ENCODE measurements at places on chromosomes 12 and 14.
A peak's percentile ranks its signal among the peaks of the same experiment; 100 is the strongest.

GRCh38 chr14:37593511-37594237 lies 1.4 kb downstream of the FOXA1 start:
- no peak for DNase-seq

DNA sequence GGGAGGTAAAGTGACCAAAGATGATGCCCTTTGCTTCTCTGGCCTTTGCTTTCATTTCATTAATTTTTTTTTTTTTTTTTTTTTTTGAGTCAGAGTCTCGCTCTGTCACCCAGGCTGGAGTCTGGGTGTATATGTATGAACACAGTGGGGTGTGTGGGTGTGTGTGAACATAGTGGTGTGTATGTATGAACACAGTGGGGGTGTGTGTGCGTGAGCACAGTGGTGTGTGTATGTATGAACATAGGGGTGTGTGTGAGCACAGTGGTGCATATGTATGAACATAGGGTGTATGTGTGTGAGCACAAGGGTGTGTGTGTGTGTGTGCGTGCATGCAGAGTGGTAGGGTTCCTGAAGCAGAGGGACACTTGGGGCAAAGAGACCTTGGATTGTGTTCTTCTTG lies 9.6 kb downstream of the KLC1 start:
- DNase-seq: no peak

- DNase-seq: no peak
Measured at GRCh38 chr14:34837801-34838322, 37.3 kb downstream of the BAZ1A start.

DNA sequence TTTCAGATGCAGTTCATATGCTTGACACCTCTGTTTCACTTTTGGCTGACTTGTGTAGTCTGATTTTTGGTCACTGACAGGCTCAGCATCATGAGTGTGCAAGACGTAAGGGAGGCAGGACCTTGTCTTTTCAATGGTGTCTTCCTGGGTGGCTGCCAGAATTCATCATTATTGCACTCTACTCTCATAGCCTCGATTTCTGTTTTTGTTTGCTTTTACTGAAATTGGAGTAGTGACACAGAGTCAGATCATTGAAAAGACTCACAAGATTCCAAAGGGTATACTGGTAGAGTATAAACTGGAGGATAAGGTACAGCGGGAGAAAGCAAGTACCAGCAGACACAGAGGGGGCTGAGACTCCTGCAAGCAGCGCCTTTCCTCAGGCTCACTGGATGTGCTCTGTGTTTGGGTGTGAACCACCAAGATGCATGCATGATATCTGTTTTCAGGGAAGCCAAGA lies 126.3 kb upstream of the FGD4 start:
- no peak for DNase-seq

GRCh38 chr14:39218171-39218769 lies 15.4 kb upstream of the MIA2 start:
- DNase-seq: no peak

- DNase-seq: no peak
Measured at GRCh38 chr12:124251186-124251585, 43.7 kb upstream of the RFLNA start.

DNA sequence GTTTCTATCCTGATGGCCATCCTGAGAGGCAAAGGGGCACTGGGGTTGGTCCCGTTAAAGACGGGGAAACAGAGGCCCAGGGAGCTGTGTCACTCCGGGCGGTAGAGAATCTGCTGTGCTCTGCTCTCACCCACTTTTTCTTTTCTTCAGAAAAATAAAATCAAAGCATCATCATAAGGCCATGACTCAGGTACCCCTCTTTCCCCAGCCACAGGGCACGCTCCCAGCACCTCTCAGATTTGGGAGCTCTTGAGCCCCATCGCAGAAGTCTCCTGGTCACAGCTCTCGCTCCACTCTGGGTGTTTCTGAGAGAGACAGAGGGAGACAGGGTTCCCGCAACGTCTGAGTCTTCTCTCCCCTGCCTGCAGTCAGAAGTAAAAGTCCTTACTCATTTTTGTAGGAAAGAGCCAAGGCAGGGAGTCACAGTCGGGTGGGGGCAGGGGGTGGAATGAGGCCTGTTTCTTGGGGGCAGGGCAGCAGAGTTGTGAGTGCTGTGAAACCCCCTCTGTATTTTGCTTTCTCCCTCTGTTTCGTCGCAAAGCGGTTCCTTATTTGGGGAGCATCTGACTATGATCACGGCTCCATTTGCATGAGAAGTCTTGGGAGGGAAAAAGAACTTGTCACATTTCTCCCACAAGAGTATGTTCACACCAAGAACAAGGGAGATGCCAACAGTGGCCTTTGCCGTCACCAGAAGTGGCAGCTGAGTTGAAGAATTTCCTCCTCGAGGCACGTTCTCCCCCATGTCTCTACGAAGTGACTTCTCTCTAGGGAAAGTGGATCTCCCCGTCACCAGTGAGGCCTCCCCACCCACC lies 139.0 kb downstream of the BCL11B start:
- DNase-seq: no peak

DNA sequence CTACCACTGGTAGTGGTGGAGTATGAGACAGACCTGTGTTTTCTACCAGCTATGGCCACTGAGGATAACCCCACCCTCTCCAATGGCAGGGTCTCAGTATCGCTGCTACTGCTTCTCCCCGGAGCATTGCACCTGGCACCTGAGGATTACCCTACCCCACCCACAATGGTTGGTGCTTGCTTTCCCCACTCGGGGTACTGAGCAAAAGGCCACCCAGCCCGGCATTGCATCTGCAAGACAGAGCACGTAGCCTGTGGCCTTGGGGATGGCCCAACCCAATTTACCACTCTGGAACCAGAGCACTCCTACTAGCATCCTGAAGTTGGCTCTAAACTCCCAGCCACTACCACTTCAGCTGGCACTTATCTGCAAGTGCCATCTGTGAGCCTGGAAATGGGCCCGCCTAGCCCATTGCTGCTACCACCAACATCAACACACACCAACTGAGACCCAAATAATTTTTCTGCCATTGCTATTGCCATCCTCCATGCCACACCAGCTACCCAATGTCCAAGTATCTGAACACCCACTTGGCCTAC lies 145.7 kb downstream of the CNTN1 start:
- no peak for DNase-seq

DNA sequence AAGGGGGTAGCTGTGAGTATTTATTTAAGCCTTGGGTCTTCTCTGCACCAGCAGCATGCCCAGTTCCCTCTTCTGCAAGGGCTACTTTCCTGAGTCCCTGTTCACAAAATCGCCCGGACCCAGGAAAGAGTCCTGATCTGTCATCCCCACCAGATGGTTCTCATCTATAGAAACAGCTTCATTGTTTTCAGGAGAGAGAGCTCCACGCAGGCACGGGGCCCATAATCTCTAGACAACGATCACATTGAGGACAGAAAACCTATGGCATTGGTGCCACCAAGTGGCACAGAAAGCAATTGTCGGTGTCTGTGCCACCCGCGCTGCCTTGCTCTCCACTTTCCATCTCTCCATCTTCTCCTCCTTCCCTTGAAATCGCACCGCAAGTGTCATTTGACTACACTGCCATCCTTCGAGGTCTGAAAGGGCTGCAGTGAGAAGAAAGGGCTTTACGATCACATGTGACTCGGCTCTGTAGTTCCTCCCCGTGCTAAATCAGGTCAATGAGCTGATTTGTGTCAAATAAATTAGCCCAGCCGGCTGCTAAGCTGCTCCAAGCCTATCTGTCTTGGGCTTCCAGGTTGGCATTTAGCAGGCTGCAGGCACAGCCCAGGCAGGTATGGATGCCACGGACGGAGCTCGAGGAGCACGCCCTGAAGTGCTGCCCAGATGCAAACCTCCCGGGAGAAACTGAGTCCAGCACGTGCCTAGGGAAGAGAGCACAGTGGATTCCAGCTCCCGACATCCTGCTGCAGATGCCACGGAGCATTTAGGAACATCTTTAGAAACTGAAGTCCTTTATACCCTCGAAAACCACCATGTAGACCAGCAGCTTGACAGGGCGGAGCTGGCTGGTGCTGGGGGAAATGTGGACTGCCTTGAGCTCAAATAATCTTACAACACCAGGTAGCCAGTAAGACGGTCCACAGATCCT lies 28.8 kb downstream of the SPRING1 start:
- peak; percentile 44 for DNase-seq

- DNase-seq: no peak
Measured at GRCh38 chr12:7929083-7929792, 6.7 kb downstream of the SLC2A3 start.

GRCh38 chr12:108455706-108456105 lies 59.4 kb upstream of the FICD start:
- no peak for DNase-seq

DNA sequence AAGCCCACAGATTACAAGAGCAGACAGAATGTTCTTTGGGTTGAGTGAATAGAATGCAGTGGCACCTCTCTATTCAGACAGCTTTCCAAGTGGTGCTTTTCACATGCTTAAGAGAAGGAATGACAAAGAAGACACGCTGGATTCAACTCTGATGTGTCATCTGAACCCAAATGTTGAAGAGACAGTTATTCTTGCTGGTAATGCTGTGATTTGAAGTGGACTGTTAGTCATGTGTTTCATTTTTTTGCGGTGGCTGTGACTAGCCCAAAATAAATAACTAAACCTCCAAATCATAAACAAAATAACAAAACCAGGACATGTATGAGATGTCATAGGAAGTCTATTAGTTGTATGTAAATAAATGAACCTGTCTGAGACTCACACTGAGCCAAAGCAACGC lies 391.8 kb upstream of the PRICKLE1 start:
- peak; percentile 16 for DNase-seq

- no peak for DNase-seq
Measured at GRCh38 chr12:109641422-109641821, 67.8 kb downstream of the MVK start.

GRCh38 chr14:24279301-24280186 lies 8.1 kb upstream of the RABGGTA start:
- no peak for DNase-seq

- DNase-seq: no peak
Measured at GRCh38 chr14:59687663-59688062, 111.1 kb upstream of the CCDC175 start.

DNA sequence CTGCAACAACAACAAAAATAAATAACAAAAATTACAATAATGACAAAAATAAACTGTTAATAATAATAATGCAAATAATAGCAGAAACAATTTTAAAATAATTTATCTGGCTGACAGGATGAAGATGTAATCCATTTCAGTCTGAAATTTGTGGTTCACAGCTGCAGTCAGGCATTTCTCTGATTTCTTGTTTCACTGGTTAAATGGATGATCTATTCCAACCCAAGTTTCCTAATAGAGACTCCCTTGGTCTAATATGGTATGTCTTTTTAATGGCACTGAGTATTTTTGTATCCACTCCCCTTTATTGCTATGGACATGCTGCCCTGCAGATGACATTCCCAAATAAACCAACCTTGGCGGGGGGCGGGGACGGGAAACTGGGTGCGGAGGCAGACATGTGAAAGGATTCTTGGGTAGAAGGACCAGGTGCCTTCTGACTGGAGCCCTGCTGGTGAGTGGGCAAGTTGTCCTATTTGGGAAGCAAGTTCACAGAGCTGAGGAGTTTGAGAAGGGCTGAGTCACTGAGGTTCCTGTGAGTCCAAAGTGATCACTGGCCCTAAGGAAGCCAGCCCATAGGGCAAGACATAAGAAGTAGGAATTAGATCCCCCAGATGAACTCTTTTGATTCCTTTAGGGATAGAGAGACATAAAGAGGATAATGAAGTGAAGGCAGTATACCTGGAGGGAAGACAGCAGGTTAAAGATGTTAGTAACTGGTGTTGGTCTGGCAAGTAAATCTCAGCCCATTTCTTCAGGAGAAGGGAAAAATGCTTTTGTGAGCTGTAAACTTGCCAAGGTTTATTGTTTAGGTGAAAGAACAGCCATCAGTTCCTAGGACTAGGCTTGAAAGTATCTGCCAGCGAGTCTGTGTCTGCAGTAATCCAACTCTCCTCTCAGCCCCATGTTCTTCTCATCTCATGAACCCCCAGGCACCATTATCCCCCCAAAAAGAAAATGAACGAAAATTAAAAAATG lies 14.5 kb downstream of the FOXG1 start:
- peak; percentile 30 for DNase-seq

DNA sequence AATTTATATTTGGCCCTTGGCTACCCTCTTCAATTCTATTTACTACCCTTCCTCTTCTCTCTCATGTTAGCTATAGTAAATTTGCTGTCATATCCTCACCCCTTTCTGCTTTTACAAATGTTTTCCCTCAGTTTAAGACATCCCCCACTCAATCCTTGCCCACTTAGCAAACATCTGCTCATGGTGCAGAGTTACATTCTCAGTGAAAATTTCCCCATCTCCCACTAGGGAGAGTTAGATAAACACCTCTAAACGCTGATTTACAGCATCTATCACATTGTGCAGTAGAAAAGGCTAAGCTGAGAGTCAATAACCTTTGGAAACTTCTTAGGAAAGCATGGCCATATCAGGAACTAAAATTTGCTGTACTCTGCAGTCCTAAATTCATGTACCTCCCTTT lies 69.0 kb downstream of the DENND5B start:
- DNase-seq: no peak

DNA sequence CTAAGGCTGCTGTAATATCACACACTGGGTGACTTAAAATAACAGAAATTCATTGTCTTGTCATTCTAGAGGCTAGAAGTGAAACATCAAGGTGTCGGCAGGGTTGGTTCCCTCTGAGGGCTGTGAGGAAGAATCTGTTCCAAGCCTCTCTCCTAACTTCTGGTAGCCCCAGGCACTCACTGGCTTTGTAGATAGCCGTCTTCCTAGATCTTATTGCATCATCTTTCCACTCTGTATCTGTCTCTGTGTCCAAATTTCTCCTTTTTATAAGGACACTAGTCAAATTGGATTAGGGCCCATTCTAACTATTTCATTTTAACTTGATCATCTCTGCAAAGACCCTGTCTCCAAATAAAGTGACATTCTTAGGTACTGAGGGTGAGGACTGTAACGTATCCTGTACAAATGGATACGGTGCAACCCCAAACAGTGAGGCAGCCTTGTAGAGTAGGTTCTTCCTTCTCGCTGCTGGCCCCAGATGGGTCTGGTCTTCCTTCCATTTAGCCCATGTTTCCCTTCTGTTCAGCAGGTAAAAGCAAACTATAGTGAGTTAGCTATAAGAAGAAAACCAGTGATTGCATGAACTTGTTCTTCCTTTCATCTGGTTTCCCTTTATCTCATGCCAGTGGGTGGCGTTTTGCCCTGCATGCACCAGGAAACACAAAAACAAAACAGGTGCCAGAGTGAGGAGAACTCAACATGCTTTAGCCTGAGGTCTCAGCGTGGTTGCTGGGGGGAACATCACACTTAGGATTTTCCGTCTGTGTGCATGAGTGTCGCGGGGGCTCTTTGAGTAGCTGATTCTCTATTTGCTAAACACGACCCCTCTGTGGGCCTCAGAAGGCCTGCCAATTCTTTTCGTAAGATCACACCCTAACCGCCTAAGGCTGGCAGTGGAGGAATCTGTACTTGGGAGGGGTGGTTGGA lies 19.5 kb downstream of the TTC9 start:
- DNase-seq: no peak

DNA sequence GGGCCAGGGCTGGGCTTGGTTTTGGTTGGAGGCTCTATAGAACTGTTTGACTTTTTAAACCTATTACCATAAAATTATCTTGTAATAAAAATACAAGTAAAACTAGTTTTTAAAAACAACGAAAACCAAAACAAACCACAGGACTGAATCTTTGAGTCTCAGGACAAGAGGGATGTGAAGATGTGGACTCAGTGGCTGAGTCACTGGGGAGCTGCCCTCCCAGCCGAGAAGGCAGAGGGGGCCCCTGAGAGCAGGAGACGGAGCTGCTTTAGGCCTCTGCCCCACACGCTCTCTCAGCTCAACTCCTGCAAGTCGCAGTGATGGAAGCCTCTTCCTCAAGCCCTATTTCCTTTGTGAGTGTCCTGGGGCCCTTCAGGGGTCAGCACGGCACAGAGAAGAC lies 59.0 kb downstream of the CDC42BPB start:
- DNase-seq: no peak
